ENCODE measurements at places on chromosomes 3 and 15.
A peak's percentile ranks its signal among the peaks of the same experiment; 100 is the strongest.

- peak; percentile 31 for DNase-seq
These were observed 54.8 kb downstream of the UBP1 start for GRCh38 chr3:33385423-33385822.

- DNase-seq: no peak
These were observed 50.7 kb downstream of the UMPS start for GRCh38 chr3:124780761-124781475.

GRCh38 chr3:151901644-151902285 lies 28.3 kb downstream of the SUCNR1 start:
- DNase-seq: no peak

GRCh38 chr3:156400062-156400461 lies 154.9 kb downstream of the SSR3 start:
- no peak for DNase-seq

DNA sequence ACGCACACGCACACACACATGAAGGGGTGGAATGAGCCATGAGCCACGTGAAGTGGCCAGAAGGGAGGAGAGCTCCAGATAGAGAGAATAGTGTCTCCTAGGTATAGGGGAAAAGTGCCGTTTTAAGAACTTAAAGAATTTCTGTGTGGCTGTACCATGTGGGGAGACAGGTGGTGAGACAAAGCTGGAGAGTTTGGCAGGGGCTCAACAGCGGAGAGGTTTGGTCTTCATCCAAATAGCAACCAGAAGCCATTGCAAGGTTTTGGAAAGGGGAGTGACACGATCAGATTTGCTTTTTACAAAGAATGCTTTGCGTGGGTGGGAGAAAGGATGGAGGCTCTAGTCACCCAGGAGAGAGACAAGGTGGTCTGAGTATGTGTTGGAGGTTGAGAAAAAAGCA lies 146.0 kb downstream of the IL20RB start:
- DNase-seq: no peak

DNA sequence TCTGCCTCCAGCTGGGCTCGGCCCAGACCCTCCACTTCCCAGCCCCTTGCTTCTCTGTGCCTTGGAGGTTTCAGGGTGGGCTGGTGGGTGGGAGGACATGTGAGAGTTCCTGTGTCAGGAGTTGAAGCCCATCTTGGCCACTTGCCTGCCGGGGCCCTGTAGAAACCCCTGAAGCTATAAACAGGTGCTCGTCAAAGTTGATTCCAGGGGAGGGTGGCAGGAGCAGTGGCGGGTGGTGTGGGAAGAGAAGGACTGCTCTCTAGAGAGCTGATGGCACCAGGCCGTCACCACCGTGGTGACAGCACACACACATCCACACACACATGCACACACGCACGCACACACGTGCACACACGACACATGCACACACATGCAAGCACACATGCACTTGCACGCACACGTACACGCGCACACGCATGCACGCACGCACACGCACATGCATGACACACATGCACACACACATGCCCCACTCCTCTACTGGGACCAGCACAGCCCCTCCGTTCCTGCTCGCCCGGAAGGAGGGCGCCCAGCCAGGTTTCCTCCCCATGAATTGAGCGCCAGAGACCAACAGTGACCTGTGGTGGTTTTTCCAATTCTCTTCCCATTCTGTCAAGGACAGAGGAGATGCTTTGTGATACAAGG lies 56.3 kb upstream of the CGNL1 start:
- DNase-seq: no peak

DNA sequence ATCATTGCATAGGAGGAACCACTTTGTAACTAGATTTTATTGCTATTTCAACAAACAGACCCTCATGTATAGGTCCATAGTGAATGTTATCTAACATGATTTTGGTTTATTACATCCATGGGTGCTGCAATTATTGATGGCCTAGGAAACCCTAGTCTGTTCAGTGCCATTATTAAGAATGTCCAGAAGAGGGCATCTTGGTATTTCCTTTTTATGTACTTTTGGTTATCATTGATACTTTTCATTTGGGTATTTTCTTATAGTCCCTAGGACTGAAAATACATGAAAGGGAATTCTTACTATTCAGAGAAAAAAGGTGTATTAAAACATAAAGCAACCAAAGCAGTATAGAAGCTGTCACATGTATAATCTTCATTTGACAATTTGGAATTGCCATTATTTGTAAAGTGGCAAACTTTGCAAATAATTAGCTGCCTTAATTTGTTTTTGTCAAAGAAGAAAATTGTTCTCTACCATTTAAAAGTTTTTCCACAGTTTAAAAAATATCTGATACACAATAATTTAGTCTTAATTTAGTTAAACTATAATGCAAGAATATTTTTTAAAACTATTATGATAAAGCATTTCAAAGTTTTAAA lies 48.7 kb downstream of the CNOT10 start:
- no peak for DNase-seq

DNA sequence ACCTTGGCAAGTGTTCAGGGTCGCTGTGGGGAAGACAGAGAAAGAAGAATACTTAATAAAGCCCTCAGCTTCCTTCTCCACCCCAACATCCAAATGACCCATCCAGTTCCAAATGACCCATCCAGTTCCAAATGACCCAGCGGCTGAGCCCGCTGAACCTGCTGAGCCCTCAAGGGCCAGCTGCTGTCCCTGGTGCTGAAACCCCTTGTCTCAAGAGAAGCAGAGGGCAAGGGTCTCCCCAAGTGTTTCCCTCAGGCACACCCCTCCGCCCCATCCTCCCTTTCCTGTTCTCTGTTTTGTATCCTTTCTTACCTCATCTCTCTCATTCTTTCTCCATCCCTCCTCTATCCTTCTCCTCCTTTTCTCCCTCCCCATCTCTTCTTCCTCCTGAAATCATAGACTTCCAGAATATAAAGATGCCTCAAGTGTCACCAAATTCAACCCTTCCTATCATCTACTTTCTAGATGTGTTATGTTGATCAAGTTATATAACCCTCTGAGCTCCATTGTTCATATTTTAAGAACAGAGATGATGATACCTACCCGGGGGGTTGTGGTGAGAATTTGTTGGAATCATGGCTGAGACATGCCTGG lies 29.0 kb downstream of the CCDC33 start:
- DNase-seq: peak; percentile 10

Measured in activated naive CD4-positive, alpha-beta T cell treated with anti-CD3 and anti-CD28 coated beads, Interleukin-2, amount 50 U/mL, for 72 hours (primary cell).